CD4-positive, alpha-beta T cell treated with Interleukin-6 at 100 ng/mL for 8 hours (primary cell): ENCODE measurements at places on chromosomes 2 and 18.

DNA sequence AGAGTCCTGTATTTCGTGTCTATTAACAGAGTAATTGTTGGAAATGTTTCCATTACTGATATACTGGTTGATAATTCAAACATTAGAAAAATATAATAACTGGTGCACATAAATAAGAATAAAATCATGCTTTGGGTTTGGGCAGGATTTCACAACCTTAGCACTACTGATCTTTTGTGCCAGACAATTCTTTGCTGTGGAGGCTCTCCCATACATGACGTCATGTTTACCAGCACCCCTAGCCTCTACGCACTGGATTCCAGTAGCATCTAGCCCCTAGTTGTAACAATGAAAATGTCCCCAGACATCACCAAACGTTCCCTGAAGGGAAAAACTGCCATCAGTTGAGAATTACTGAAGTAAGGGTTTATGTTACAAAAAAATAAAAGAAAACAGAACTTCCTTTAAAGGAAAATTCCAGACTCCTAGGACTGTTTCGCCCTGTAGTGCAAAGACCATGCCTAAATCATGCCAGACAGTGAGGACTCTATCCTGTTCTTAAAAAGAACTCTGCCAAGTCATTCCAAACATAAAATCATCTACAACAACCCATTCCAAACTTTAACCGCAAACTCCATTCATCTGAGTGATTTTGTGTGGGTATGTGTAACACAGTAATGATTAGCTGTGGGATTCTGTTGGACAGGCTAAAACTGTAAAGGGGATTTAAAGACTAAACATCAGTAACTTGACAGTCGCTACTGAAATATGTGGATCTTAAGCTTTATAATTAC lies 313.4 kb upstream of the CCDC68 start:
- DNase-seq = no peak

DNA sequence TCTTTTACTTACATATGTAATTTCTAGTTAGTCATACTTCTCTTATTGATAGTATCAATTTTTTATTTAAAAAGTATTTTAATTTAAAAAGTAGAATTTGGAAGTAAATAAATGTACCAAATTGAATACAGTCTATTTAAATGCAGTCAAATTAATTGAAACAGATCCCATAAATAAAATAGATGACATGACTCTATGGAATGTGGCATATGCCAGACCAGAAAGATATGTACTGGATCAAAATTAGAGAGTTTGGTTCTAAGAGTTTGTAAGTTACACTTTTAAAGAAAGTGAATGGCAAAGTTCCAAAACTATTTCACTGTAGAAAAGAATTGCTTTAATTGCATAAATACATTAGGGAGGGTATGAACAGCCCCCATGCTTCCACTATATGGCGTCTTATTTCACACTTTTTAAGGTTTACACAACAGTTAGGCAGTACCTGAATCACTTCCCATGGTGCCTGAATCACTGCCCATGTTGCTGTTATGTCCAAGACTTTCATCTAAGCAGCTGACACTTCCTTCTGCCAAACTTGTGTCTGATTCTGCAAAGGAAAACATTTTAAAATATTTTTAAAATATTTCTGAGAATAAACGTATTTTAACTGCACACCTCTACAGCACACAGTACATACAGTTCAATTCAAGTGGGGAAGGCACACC lies 25.2 kb downstream of the IFIH1 start:
- no peak for DNase-seq

- DNase-seq = no peak
These were observed 799.7 kb downstream of the LRP1B start for GRCh38 chr2:141331127-141331526.

DNA sequence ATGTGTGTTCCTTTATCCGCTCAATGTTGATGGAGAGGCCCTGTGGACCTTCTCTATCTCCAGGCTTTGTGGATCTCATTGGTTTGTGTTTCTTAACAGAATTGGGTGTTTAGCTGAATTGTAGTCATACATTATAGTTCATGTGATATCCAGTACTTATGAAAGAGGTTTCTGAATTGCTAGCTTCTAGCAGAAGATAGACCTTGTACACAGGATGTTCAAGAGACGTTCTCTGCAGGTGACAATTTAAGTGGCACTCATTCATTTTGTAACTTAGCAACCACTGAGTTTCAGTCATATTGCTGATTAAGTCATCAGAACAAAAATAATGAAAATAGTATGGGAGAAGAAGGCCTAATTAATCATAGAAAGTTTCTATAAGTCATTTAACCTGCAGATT lies 279.2 kb downstream of the ALPK2 start:
- no peak for DNase-seq

DNA sequence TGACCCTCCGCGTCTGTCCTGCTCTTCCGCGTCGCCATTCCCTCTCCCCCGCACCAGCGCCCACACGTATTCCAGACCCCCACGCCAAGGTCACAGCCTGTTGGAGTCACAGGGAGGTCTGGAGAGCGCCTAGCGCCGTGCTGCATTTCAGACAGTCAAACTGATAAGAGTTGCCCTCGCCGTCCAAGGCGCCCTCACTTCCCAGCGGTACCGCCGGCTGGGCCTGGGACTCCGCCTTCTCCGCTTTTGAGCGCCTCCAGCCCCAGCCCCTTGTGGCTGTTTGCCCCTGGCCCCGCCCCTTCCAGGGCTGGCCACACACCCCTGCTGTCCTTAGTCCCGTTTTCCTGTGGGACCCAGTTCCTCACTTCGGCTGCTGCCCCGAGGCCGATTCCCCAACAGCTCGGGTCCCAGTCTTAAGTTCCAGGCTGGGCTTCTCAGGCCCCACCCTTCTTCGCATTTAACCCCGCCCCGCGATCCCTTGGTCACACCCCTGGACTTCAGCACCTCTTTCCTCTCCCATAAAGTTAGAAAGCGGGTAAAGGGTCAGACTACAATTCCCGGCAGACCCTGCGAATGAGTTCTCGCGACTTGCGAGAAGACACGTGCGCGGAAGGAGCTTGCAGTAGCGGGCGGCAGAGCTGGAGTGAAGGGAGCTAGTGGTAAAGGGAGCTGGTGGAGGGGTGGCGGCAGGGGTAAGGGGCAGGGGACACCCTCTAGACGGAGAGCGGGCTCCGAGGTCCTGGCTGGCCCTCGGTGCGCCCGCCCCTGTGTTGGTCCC lies at the start of gene GMPPA:
TSS of gene GMPPA (plus strand) at position 612 of the 778 bp plus-strand sequence. CDS start 1,085 bp downstream, outside the sequence.
- peak; percentile 95 for DNase-seq

GRCh38 chr2:111978452-111979170 lies 76.5 kb upstream of the TMEM87B start:
- no peak for DNase-seq

- no peak for DNase-seq
These were observed 103.1 kb downstream of the PPP1R1C start for GRCh38 chr2:182088681-182089320.

- DNase-seq = no peak
These were observed 120.8 kb upstream of the CHAC2 start for GRCh38 chr2:53646788-53647187.

DNA sequence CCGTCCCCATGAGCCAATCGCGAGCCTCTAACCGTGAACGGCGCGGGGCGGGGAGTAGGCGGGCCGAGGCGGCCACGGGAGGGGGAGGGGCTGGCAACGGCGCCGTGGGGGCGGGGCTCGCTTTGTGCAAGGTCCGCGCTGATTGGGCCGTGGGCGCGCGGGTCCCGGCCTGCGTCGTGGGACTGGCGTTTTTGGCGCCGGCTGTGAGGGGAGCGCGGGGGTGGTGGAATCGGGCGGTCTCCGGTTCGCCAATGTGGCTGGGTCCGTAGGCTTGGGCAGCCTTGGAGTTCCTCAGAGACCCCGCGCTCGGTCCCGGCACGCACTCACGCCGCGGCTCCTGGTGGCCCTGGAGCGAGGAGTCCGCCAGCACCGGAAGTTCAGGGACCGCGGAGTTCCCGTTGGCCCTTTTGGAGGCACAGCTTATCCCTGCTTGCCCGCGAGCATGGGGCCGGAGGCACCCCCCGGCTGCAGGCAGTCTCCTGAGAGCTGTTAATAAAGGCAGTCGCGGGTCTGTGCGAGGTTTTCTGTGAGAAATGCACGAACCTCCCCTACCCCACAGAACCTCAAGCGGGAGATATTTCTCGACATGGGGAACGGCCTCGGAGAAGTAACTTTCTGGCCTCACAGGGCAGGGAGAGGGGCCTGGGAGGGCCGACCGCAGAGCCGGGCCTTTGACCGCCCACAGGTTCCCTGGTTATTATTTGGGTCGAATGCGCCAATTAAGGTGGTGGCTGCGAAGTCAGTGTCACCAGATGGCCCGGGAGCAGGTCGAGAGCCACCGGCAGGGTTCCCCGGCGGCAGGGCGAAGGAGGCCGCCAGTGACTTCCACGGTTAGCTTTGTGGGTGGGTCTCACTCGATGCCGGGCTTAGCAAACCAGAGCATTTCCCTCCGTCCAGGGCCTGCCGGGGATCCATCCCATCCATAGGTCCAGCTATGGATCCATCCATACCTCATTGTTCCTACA lies 574 bp upstream of the NCL start:
- DNase-seq = peak; percentile 97

DNA sequence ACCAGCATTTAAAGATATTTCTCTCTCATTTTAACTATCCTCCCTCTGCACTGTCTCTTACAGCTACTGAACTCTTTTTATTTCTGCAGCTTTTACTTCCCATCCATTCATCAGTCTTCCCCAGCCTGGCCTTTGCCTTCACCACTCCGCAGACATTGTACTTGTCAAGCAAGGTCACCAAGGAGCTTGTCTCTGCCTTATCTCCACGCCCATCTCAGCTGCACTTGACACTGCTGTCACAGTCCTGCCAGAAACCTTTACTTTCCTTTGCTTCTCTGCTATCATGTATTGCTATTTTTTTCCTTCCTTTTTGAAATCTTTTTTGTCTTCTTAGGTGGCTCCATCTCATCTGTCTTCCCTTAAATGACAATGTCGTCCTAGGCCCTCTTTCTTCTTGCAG lies 147.0 kb downstream of the VWC2L start:
- no peak for DNase-seq

GRCh38 chr18:64562651-64563050 lies 413.8 kb upstream of the LINC00305 start:
- DNase-seq = no peak

DNA sequence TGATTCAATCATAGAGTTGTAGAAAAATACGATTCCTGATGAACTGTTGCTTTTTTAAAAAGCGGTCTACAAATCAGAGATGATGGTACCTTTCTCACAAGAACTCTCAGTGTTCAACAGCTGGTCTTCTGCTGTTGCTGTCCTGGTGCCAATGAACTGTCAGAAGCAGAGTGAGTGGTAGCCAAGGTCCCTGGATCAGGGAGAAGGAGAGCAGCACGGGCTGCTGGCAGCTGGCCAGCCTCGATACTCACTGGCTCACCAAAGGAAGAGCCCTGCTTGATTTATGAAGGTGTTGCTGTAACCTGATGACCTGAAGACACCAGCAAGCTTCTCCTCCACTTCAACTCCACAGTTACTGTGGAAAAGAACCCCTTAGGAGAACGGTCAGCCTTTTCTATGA lies 300.8 kb upstream of the SOX11 start:
- no peak for DNase-seq
